Activated CD8-positive, alpha-beta memory T cell treated with anti-CD3 and anti-CD28 coated beads, Interleukin-2, amount 10 ng/mL, durations not matched to agents 7 days and 5 days (primary cell): ENCODE measurements at places on chromosomes 1 and 21.

DNA sequence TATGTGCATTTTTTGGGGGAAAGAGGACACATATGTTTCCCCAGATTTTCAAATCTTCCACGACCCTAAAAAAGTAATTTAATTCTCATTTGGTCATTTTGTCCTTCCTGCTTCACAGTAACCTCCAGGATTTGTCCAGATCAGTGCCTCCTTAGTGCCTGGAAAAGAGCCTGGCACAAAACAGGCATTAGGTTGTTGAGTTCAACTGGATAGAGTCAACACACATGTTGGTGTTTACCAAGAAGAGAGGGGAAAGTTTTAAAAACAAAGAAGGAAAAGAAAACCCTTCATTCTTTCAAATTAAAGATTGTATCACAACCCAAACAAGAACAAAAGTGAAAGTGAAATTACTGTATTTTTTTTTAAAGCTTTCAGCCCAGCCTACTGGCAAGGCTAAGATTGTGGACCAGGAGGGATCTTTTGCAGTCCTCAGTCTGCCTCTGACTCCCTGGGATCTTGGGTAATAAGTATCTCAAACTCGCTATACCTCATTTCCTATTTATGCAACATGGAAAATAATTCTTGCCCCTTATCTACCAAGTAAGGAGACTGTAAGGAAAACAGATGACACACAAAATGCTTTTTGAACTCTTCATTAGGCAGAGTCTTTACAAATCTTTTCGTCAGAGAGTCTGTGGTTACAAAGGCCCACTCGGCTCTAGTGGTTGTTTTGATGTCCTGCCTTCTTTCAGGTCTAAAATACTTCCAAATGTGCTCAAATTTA lies 57.8 kb downstream of the ZNF281 start:
- no peak for DNase-seq

GRCh38 chr1:119332622-119333021 lies 36.0 kb upstream of the HAO2 start:
- DNase-seq: no peak

DNA sequence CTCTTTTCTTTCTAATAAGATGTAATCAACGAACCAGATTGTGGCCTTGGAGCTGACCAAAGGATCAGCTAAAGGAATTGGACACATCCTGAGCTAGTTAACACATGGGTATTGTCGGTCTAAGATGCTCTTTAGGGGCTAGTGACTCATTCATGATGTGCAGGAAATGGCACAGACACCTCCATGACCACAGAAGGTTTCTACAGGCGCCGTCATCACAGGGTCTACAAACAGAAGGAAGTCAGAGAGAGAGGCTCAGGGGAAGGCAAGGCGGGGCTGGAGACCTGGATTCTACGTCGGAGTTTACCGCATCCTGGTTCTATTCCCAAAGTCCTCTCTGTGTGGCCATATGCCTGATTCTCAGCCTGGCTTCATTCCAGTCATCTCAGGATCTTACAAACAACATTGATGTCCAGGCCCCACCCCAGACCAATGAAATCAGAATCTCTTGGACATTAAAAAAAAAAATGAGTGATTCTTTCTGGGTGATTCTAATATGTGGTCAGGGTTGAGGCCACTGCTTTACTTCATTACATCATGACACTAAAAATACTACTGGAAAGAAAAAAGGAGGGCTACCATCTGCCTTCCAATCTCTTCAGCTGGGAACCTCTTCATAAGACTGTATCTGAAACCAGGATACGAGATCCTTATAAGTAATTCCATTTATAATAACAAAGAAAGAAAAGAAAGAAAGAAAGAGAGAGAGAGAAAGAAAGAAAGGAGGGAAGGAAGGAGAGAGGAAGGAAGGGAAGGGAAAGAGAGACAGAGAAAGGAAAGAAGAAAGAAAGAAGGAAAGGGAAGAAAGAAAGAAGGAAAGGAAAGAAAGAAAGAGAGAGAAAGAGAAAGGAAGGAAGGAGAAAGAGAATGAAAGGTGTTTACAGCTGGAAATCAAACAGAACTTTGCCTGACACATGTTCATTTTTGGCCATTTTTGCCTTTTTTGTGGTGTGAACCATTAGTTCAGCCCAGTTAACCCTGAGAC lies 11.6 kb upstream of the KCNJ15 start:
- DNase-seq: peak; percentile 77

DNA sequence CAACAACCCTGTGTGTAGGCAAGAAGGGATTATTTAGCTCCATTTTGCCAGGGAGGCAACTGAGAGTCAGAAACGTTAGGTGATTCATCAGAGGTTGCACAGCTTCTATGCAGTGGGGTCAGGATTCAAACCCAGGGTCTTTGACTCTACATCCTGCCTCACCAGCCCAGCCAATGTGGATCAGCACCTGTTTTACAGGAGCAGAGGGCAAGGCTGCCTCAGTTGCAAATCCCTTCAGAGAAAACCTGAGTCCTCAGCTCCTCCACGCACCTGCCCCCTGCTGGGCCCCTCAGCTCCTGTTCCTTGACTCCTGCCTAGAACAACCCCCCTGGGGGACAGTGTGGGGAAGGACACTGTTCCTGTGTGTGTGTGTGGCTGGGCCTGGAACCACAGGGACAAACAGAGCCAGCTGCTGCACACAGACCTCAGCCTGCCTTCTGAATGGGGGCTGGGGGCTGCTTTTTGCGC lies 61.6 kb downstream of the LRRN2 start:
- DNase-seq: no peak

- no peak for DNase-seq
Measured at GRCh38 chr1:222583079-222583478, 6.7 kb downstream of the TAF1A start.

GRCh38 chr1:15524283-15525049 lies 451 bp upstream of the CASP9 start:
- DNase-seq: peak; percentile 100

DNA sequence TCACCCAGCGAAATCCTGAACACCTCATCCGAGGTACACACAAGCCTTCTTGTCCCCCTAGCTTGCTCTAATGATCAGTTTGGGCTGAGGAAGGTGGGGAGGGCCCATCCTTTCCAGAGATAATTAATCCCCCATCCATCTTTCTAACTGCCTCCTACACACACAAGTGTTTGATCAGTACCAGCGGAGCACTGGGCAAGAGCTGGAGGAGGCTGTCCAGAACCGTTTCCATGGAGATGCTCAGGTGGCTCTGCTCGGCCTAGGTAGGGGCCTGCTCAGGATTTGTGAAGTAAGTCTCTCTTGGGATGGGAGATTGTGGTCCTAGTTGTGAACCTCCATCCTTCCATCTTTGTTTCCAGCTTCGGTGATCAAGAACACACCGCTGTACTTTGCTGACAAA lies 5.8 kb downstream of the ANXA9 start:
- no peak for DNase-seq

DNA sequence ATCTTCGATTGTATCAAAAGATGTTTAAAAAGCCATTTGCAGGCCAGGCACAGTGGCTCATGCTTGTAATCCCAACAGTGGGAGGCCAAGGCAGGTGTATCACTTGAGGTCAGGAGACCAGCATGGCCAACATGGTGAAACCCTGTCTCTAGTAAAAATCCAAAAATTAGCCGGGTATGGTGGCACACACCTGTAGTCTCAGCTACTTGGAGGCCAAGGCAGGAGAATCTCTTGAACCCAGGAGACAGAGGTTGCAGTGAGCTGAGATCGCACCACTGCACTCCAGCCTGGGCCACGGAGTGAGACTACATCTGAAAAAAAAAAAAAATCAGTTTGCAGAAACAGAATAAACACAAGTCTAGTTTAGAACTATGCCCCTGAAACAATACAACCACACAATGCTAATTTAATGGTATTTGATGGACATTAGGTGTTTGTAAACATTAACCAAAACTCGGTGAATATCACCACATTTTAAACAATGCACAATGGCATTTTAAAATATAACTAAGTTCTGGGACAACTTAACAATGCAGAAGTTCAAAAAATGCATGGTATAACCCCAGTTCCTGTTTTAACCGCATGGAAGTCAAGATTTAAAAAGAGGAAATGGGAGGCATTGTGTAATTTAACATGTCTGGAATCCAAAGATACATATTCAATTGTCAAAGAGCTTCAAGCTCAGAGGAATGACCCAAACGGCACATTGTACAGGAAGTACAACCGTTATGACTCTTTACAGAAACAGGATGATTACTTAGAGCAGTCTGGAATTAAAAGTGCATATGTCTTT lies 7.1 kb upstream of the PTTG1IP start:
- no peak for DNase-seq

DNA sequence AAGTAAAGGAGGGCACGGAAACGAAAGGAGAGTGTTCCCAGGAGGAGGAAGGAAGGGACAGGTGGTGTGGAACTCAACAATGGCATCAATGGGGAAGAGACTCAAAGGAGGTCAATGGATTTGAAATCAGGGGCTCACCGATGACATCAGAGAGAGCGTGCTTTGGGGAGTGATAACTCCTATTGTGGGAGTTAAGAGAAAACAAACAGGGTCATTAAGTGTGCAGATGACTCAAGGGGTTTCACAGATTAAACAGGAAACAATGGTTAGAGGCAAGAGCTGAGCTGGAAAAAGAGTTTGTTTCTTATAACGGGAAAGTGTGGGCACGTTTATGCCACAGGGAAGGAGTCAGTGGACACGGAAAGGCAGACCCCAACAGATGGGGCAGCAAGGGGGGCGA lies 629.1 kb downstream of the SMYD3 start:
- no peak for DNase-seq

DNA sequence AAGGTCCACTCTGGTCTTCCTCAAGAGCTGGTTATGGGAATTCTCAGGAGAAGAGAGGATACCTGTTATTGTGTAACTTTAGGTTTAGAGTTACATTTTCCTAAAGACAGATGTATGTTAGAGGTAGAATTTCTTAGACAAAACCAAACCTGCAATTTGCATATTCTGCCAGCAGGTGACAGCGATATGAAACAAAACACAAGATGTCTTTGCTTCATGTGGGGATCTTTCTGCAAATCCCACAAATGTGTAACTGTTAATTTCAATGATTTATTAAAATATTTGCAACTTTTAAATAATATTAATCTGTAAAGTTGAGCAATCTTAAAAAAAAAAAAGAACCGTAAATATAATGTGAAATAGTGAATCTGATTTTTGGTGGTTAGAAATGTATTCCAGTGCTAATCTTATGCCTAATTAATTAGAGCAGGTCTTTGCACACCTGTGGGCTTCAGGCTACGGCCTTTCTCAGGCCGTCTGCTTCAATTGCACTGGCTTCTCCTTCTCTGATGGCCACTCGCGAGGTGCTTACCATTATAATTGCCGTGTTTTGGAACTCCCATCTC lies 33.4 kb downstream of the FAM78B start:
- no peak for DNase-seq

DNA sequence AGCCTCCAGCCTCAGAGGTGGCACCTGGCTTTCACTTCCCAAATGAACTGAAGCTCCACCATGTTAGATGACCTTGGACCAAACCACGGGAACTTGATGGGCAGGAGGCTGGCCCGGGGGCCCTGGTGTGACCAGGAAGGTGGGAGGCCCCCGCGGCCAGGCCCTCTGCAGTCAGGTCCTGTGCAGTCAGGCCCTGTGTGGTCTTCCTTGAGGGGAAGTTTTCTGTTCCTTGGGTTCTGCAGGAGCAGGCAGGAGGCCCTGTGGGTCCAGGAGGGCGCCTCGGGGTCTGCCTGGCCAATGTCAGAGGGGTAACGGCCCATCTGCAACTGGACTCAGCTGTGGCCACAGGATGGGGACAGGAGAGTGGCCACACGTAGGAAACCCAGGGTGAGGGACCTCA lies 13.0 kb downstream of the PRDM16 start:
- no peak for DNase-seq

GRCh38 chr1:205971082-205971481 lies 27.8 kb upstream of the SLC26A9 start:
- no peak for DNase-seq

GRCh38 chr1:223208164-223209076 lies 65.4 kb upstream of the TLR5 start:
- DNase-seq: no peak

DNA sequence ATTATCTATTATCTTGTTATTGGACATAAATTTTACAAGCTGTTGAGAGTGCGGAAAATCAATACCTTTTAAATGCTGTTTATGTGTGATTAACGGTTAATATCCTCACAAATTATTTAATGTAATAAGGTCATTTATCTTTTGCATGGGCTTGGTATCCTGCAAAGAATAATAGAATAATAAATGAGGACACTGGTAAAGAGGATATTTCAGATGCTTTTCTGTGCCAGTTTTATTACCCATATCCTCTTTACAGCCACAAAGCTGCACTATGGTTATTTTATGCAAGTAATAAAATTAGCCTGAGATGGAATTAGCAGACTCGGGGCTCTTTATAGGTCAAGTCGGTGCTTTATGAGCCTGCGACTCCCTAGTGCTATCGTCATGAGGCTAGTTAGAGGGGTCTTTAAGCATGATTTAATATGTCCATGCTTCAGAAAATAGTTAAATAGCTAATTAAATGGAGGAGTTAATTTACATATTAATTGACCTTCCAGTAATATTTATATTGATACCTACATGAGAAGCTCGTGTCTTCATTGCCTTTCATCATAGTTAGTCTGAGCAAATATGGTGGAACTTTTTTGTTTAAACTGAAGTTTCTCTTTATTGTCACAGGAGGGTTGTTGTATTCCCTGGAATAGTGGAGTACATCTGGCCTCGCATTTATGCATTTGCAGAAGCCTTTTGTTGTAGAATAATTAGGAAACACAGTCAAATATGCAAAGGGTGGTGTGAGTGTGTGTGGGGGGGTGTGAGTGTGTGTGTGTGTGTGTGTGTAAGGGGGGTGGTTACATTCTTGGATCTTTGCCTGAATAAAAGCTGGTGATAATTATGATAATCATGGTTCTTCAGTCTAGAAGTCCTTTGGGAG lies 120.3 kb downstream of the ATG4C start:
- DNase-seq: no peak
